ENCODE measurements at places on chromosomes 2 and 18.
A peak's percentile ranks its signal among the peaks of the same experiment; 100 is the strongest.

- no peak for DNase-seq
Measured at GRCh38 chr2:123438675-123439074, 586.4 kb upstream of the CNTNAP5 start.

GRCh38 chr2:112321375-112322320 is 46.3 kb downstream of the ZC3H6 start:
- DNase-seq = no peak

DNA sequence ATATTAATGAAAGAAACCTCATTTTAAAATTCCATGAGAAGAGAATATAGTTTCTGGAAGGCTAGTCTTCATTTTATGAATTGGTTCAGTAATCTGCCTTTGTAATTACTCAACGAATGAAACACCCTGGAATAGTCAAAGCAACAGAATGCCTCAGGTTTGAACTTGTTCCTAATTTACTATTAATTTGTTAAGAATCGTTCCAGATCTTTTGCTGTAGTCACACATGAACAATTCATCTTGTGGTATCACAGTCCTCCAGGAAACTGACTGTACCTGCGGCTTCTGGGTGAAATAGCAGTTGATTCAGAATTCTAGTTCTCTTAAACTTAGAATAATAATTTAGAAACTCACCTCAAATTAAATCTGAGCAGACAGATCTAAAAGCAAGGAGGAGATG is 282.7 kb upstream of the MAP2 start:
- no peak for DNase-seq

GRCh38 chr2:135651717-135652116 is 89.9 kb upstream of the UBXN4 start:
- no peak for DNase-seq

DNA sequence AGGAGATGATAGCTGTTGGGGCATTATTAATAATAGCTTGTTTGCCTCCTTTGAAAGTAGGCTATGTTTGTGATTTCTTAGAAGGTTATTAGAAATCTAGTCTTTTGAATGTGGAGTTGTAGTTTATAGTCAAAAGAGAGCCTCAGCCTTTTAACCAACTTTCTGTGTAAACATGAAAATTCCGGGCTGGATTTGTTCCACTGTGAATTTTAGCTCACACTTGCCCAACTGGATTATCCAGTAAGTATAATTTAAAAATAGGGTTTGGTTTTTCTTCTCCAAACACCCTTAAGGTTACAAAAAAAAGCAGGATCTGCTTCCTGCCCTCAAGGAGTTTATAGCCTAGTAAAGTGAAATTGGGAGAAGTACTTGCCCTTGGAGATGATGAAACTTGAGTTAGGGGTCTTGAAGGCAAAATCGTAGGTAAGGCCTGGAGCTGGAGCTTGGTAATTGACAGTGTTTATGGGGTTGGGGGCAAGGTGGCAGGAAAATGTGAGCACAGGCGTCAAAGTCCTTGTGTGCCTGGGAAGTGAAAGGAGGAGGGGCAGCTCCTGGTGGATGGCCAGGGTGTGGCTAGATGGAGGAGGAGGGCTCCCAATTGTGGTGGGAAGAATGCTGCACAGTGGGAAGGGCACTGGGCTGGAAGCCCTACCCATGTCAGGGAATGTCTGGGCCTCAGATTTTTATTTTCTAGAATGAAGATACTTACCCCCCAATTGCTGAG is 21.3 kb downstream of the ITGA6 start:
- DNase-seq = no peak

DNA sequence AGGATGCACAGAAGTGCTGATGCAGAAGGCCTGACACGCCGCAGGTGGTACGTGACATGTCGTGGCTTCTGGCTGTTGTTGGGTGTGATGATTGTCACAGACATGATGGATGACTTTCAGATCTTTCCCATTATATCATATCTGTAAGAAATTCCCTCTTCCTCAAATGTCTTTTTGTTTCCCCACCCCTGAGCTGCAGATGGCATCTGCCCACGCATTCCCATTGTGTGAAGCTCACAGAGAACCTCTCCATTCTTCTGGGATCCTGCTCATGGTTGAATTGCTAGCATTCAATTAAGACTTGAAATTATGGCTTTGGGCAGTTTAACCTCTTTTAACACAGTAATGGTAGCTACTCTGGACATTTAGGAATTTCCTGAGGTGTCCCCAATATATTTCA is 28.3 kb upstream of the EPHA4 start:
- no peak for DNase-seq

DNA sequence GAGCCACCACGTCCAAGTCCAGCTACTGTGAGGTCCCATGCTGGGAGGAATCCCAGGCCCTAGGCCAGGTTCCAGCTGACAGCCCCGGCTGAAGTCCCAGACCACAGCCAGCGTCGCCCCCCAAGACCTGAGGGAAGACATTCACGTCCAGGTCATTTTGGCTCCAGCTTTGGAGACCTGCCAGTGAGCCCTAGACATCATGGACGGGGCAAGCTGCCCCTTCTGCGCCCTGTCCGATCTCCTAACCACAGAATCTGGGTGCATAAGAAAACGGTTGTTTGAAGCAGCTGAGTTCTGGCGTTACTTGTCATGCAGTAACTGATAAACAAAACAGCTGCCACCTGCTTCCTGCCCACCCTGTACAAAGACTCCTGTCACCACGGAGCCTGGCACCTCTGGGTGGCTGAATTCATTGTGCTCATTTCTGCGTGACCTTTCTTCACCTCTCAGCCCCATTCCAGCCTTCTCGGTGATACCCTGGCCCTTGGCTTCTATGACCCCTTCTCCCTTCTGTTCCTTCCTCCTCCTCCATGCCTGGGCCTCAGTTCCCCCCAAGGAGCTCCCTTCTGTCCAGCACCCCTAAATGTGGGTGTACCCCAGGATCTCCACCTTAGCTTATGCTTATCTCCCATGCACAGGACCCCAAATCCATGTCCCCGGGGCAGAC is 72.6 kb upstream of the SMAD7 start:
- peak; percentile 88 for DNase-seq

DNA sequence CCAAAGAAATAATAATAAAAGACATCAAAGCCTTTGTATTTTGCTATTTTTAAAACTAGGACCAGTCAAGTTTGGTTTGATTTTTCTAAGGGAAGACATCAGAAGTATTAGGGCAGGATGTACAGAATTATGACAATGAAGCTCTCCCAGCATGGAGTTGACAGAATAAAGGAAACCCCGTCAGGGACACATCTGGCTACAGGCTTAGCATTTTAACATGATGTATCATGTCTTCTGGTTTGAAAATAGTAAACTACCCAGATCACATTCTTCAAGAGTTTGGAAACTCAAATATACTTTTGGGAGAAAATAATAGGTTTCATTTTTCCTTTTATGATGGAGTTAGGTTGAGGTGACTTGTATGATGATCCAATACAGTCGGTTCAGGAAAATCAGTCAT is 552.0 kb upstream of the CDH2 start:
- DNase-seq = no peak

GRCh38 chr2:105748566-105748965 is 3.9 kb downstream of the NCK2 start:
- peak; percentile 24 for DNase-seq

GRCh38 chr18:42706029-42706608 is 409.4 kb downstream of the RIT2 start:
- no peak for DNase-seq

- DNase-seq = no peak
Measured at GRCh38 chr18:49646873-49647272, 85.0 kb downstream of the LIPG start.

All from hematopoietic multipotent progenitor cell treated with erythropoietin and hydrocortisone succinate and interleukin-3 and kit ligand, for 4 days (in vitro differentiated cells).